Fibroblast of lung (primary cell): ENCODE measurements at places on chromosomes 6 and 20. TPM values are rescaled to one million over a fixed set of nuclear protein-coding genes. Genes with fewer than 3 reads are reported as not detected.

GRCh38 chr6:159299566-159299965 lies 130.4 kb downstream of the FNDC1 start:
- no peak for DNase-seq

The CHRNA4 gene
- total RNA-seq: not detected in 2 replicates

DNA sequence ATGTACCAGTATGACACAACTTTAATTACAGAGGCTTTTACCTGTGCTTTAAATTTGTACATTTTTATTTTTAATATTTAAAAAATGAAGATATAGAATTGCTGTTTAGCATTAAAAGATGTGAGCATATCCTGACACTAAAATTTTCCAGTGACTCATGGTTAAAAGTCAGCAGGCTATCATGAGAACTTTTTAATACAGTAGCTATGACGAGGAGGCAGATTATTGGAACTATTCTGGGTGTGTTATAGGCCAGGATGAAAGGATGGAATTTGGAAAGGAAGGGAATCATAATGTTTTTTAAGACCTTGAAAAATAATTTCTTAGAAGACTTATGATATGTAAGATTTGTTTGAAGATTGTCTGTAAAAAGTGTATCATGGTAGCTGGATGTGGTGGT lies 91.0 kb downstream of the GFRA4 start:
- DNase-seq: no peak

- no peak for DNase-seq
These were observed 42.7 kb downstream of the RIMS1 start for GRCh38 chr6:71929047-71929446.

DNA sequence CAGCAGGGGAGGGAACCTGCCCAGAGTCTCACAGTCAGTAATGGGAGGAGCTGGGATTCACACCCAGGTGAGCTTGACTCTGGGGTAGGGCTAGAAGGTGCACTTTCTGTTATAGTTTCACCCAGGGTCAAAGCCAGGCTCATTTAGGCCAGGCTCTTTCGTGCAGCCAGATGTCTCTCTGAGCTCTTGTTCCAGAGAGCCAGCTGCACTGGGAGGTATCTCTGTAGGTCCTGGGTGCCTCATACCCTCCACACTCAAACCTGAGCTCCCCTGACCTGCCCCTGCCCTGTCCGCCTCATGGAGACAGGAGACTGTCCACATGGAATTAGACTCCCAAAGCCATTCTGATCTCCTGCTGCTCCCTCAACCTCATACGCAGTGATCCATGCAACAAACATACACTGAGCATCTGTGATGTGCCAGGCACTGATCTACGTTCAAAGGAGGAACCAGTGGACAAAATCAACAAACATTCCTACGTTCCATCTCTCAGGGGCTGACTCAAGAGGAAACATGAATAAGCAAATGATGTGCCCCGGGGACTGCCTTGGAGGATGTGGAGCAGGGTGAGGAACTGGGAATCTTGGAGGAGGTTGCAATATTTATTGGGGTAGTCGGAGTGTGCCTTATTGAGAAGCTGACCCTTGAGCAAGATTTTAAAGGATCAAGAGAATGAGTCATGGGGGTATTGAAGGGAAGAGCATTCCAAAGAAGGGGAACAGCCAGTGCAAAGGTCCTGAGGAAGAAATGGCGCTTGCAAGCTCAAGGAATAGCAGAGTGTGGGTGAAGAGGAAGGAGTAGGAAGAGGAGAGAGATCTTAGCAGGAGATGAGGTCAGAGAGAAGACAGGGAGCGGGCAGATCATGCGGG lies 71.3 kb upstream of the TOX2 start:
- peak; percentile 88 for DNase-seq

- no peak for DNase-seq
These were observed at the start of gene OOEP for GRCh38 chr6:73369563-73369962. TSS of gene OOEP (minus strand) at chr6:73369897. CDS start at chr6:73369792, 105 bp downstream.

- DNase-seq: no peak
These were observed 5.2 kb downstream of the PI16 start for GRCh38 chr6:36959555-36960250.

- peak; percentile 51 for DNase-seq
These were observed 19.6 kb downstream of the SLC22A2 start for GRCh38 chr6:160238761-160239751.

- peak; percentile 66 for DNase-seq
These were observed 36.3 kb upstream of the TGM2 start for GRCh38 chr20:38201356-38201755.

- no peak for DNase-seq
These were observed 20.7 kb downstream of the COL19A1 start for GRCh38 chr6:69887026-69887425.

The MAP3K7 gene
- 29.8 and 35.5 TPM in 2 replicates for total RNA-seq

DNA sequence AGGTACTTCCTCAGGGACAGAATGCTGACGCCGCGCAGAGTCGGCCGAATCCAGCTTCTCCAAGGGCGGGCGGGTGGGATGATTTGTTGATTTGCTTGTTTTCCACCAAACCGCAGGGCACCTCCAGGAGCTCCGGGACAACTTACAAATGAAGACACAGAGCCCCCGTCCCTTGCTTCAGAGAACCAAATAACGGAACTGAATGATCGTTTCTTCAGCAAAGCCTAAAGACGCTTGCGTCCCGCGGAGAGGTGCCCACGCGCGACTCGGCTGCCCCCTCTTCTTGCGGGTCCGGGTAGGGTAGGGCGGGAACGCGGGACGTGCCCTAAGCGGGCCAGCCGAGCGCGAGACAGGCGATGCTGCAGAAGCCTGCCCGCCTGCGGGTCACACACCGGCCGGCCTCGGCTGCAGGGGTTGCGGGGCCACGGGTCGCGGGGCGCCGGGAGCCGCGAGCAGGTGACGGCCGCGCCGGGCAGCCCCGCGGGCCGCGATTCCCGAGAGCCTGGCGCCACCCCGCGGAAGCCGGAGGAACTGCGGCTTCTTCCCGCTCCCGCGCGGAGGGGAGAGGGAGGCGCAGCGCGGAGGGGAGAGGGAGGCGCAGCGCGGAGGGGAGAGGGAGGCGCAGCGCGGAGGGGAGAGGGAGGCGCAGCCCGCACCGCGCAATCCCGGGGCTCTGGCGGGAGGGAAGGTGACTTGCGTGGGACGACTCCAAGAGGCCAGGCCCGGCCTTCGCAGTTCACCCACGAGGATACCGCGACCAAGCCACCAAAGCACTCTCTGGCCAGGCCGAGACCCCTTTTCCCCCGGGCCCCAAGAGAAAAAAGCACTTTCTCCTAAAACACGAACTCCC lies 7.7 kb upstream of the FOXF2 start:
- no peak for DNase-seq

The DNAH8 gene
- total RNA-seq: under 0.01 TPM in 2 replicates

The OPRM1 gene
- not detected in 2 replicates for total RNA-seq

GRCh38 chr20:8212286-8212685 lies 80.2 kb downstream of the PLCB1 start:
- peak; percentile 23 for DNase-seq

DNA sequence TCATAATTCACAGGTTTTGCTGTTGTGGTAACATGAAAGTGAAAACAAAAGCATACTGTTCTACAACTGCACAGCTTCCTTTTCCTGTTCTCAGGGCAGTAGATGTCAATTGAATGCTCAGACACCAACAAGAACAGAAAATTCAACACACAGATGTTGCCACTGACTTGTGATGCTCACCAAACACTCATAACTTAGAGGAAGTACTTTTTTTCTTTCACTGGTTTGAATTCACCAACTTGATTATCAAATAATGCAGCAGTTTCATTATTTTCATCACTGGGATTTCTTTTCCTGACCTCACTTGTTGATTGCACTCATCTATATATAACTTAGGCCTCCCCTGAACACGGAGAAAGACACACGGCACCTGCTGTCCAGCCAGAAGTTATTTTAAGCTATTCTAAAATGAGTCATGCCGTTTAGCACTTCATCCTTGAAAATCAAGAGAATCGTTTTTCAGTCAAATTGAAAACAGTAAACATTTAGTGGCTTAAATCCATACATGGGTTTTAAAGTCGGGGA lies 949 bp downstream of the TXLNB start:
- peak; percentile 75 for DNase-seq

The CST2 gene
- not detected in 2 replicates for total RNA-seq

DNA sequence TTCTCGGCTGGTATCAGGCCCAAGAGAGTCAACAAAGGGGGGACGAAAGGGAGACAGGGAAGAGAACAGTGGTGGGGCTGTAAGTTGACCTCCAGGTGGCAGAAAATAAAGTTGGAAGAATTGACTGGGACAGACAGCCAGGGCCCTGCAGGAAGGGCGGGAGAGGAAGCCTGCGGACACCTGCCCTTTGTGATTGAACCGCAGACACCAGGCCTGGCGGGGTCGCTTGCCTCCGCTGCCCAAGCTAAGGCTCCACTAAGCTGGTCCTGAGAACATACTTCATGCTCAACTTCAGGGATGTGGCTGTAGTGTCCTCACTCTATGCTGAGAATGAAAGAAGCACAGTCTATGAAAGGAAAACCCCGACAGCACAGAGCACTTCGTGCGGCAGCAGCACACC lies 53.8 kb downstream of the RPP40 start:
- DNase-seq: no peak

DNA sequence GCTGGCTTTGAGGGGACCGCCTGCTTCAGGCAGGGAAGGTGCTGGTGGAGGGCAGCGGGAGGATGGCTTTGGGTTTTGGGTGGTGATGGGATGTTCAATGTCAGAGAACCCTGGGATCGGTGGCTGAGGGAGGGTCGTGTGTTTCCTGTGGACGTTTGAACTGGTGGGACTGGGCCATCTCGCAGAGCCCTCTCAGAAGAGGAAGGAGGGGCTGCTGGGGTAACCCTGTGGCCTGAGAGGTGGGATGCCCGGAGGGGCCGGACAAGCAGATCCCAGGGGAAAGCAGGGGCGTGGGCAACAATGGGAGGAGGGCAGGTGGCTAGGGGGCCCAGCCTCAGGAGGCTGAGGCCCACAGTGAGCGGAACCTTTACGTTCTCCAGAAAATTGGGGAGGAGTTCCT lies 34.9 kb downstream of the PYGB start:
- no peak for DNase-seq

DNA sequence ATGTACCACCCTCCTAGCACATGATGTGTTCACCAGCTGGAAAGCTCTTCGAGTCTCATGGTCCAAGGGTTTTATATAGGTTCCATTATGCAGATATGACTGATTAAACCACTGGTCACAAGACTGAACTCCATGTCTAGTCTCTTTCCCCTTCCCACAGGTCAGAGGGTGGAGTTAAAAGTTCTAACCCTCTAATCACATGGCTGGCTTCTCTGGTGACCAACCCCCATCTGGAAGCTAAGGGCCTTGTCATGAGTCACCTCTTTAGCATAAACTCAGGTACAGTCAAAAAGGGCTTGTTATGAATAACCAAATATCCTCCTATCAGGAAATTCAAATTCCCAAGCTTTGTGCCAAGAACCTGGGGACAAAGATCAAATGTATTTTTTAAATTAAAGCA lies 52.0 kb upstream of the KLHL31 start:
- no peak for DNase-seq

DNA sequence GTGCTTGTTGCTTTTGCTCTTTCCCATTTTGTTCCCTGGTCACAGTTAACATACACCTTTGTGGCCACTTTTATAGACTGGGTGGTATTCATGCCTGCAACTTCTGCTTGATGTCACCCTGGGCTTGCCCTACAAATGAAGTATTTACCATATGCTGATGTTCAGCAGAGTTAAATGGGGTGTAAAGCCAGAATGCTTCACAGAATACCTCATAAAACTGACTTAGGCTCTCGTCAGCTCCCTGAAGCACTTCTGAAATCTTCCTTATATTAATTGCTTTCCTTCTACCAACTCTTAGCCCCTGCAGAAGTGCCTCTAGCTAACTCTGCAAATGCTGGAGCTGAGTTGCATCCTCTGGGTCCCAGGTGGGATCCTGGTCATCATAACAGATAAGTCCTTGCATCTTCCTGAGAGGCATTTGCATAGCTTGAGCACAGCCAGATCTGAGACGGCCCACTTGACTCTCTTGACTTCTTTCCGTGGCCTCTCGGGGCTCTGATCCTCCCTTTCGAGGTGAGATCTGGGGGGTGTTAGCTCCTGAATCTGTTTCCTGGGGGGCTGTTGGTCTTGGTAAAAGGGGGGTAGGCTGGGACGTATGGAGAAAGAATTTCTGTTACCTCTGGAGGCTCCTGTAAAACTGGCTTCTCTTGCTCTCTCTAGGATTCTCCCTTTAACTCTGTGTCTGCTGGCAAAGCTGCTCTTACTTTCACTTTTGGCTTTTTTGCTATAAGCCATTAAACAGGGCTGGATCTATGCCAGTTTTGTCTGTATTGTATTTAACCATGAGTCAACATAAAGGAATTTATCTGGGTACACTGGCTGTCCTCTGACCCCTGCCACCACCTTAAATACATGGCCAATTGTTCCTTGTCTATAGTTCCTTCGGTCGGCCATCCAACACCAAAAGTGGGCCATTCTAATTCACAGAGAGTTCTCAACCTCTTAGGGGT lies 223.0 kb upstream of the SYNCRIP start:
- peak; percentile 68 for DNase-seq
